ENCODE measurements at places on chromosomes 11 and 22. TPM values are rescaled to one million over a fixed set of nuclear protein-coding genes. Genes with fewer than 3 reads are reported as not detected.
A peak's percentile ranks its signal among the peaks of the same experiment; 100 is the strongest.

DNA sequence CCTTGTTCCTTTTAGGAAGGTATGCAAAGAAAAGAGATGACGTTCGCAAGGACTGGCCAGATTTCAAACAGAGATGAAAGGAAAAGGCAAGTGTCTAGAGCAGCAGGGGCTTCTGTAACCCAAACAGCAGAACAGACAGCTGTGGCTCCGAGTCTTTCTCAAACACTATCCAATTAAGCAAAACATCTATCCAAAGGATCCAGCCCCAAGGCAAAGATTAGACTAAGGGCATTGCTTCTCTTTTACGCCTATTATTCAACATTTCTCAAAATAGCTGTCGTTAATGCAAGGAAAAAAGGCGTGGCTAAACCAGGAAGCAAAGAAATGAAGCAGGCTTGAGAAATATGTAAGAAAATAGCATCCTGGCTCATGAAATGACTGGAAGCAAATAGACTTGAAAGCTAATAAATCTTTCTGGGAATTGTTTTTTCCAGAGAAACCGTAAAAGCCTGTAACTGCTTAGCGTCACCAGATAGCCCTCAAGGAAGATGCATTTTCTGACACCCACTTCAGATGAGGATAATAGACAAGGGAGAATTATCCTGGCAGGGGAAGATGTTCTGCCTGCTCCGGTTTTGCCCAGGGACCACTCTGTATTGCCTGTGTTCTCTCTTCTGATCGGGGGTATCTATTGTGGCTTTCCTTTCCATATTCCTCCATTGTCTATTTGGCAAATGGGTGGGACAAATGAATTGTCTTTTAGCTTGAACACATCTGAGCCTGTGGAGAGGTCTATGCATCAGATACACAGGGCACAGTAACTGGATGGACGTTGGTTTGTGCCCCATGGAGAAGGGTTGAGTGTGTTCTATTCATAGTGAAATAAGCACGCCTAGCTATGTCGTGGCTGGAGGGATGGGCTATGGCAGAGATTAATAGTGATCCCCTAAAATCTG is 20.2 kb downstream of the C11orf96 start:
- no peak for DNase-seq

DNA sequence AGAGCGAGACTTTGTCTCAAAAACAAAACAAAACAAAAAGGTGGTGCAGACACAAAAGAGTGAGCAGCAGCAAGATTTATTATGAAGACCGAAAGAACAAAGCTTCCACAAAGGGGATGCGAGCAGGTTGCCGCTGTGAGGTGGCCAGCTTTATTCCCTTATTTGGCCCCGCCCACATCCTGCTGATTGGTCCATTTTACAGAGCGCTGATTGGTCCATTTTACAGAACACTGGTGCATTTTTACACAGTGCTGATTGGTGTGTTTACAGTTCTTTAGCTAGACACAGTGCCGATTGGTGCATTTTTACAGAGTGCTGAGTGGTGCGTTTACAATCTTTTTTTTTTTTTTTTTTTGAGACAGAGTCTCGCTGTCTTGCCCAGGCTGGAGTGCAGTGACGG is 77.4 kb downstream of the CECR2 start:
- DNase-seq = no peak

GRCh38 chr22:47189056-47189916 is 426.8 kb downstream of the TBC1D22A start:
- DNase-seq = no peak

- DNase-seq = no peak
These were observed 9.2 kb upstream of the PIWIL4 start for GRCh38 chr11:94557992-94558391.

GRCh38 chr22:35921777-35922176 is 106.8 kb downstream of the RBFOX2 start:
- no peak for DNase-seq

DNA sequence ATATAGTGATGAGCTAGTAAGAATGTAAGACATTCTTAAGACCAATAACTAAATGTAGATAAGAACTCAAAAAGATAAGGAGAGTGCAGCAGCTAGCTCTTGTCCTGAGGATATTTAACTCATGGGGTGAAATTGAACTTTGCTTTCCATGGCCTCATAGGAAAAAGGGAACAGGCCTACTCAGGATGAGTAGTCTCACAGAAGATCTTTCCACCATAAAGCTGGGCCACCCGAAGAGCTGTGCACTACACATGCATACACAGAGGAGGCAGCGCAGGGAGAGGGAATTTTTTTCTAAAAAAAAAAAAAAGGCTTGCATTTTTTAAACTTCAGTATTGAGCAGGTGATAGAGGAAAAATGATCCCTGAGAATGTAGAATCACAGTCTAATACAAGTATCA is 59.9 kb upstream of the CFAP300 start:
- no peak for DNase-seq

BTG4 gene
- total RNA-seq = not detected

GRCh38 chr11:19242179-19242932 is 1.6 kb upstream of the E2F8 start:
- DNase-seq = peak; percentile 30

DNA sequence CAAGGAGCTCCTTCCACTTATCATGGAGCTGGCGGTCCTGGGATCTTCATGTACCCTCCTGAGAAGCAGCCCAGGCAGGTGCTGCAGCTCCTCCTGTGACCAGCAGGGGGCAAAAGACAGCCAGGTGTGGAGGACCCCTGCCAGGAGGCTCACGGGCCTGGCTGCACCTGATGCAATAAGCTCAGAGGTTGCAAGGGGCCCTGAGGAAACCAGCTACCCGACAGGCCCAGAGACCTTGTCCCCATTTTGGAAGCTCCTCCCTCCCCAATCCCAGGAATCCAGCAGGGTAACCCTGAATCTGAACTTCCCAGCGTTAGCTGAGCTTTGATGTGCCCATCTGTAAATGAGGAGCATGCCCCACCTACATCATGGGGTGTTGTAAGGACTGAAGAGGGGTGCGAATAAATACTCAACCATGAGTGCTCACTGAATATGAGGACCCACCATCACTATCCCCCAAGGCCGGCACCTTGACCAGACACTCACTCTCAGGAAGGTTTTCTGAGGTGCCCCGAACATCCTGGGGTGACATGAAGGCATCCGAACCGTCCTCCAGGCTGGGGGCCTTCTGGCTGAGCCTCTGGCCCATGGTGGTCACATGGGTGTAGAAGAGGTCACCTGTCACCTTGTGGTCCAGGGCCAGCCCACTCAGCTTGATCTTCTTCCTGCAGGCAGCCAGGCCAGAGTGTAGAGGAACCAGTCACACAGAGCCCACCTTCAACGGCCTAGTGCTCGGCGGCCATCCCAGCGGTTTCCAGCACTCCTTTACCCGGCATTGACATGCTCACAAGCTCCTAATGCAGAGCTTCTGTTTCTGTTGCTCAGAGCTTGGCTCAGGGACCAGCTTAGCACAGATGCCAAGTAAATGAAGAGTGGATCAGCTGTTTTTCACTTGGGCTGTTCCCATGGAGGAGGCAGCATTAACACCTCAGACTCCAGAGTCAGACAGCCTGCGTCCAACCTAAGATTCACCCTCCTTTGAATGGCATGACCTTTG is 21.7 kb downstream of the SLC43A1 start:
- DNase-seq = no peak

GRCh38 chr11:22711880-22712279 is 45.5 kb downstream of the GAS2 start:
- DNase-seq = peak; percentile 53

All from mucosa of descending colon (tissue), 3 donors.